ENCODE measurements at places on chromosomes 16 and 17. TPM values are rescaled to one million over a fixed set of nuclear protein-coding genes. Genes with fewer than 3 reads are reported as not detected.

FOXL1 gene
- 3.2 TPM for total RNA-seq

BICDL2 gene
- total RNA-seq, result 0.29 TPM

RECQL5 gene
- total RNA-seq, result 24.5 TPM

DNA sequence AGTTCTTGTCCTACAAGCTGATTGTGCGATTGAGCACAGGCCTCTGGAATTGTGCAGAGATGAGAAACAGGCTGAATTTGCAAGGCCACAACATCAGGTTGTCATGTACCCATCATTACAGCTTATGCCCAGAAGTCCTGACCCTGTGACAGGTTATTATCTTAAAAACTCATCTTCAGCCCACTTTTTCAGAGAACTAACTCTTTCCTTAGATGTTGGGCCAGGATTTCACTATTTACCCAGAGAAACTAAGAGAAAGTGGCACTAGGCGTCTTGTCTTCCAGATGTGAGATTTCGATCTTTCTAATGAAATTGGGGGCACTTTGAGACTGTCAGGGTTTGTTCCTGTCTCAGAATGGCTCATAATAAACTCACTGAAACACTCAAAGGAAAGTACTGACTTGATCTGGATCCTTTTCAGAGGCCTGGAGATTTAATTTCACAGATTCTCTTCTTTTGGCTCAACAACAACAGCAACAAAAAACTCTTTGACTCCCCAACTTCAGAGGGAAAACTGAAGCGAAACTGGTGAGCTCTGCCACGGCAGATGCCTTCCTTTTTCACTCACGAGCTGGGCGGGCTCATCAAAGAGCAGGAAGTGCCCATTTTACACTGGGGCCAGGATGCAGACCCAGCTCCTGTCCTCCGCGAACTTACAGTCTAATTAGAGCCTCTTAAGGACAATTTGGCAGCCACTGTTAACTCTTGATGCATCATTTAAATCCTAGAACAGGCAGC lies 17.7 kb upstream of the SLC12A3 start:
- no peak for DNase-seq

- peak; percentile 79 for DNase-seq
Measured at GRCh38 chr17:33526717-33527116, 233.6 kb upstream of the ASIC2 start.

KIF18B gene
- 0.72 TPM for total RNA-seq

- peak; percentile 86 for DNase-seq
Measured at GRCh38 chr16:75111961-75112733, 4.4 kb downstream of the LDHD start.

LASP1 gene
- total RNA-seq, result 228 TPM

OXLD1 gene
- 21.0 TPM for total RNA-seq
